Calu3 (cell line): ENCODE measurements at places on chromosomes 7 and 10. TPM values are rescaled to one million over a fixed set of nuclear protein-coding genes. Genes with fewer than 3 reads are reported as not detected.

GRCh38 chr10:61406736-61407135, 46.4 kb downstream of the TMEM26 start:
- H3K4me3 ChIP-seq = no peak overlapping the region
- H3K27ac ChIP-seq = no peak overlapping the region
- no peaks in the 10 kb centered on the region for H3K36me3 ChIP-seq
- no peaks in the 10 kb centered on the region for H3K27me3 ChIP-seq
- DNase-seq = no peak
- no peaks in the 10 kb centered on the region for H3K4me1 ChIP-seq

DNA sequence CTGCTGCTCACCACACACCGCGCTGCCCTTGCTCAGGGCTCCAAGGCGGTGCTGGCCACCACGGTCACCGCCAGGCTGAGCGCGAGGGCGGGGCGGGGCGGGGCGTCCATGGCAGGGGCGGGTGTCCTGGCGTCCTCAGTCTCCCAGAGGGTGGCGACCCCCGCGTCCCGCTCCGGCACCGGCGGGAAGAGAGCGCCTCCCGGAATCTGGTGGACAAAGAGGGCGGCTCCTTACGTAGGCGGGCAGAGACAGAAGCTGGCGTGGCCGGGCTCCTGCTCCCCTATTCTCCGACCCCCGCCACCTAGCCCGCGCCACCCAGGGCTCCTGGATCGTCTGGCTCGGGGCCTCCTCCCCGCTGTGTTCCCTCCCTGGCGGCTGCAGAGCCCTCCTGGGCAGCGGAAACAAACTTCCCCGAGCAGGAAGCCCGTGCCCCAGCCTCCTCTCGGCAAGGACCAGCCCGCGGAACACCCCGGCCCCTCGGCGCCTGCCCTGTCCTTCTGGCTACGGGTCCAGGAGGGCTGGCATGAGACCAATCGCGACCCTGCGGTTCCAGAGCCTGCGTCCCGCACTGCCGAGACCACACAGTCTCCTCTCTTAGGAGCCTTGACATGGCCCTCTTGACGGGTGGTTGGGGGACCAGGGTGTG, 133.8 kb upstream of the ZNF92 start:
- H3K27me3 ChIP-seq = peaks cover 14% of the 10 kb centered on the region
- no peak overlapping the region for H3K27ac ChIP-seq
- peak; percentile 50 for DNase-seq
- H3K4me3 ChIP-seq = peak overlapping the region; percentile 66
- H3K36me3 ChIP-seq = peaks cover 4% of the 10 kb centered on the region

- no peak overlapping the region for H3K4me3 ChIP-seq
- H3K4me1 ChIP-seq = no peaks in the 10 kb centered on the region
- DNase-seq = no peak
Observed at GRCh38 chr10:87991946-87992345, 128.5 kb downstream of the PTEN start.

GRCh38 chr10:42888504-42889095, 106.0 kb downstream of the BMS1 start:
- H3K4me1 ChIP-seq = no peaks in the 10 kb centered on the region
- no peak overlapping the region for H3K27ac ChIP-seq
- H3K36me3 ChIP-seq = no peaks in the 10 kb centered on the region
- H3K4me3 ChIP-seq = no peak overlapping the region
- no peak for DNase-seq

GRCh38 chr10:124928545-124928944, 13.4 kb upstream of the ZRANB1 start:
- DNase-seq = no peak
- H3K27me3 ChIP-seq = no peaks in the 10 kb centered on the region
- H3K36me3 ChIP-seq = peaks cover 9% of the 10 kb centered on the region
- no peak overlapping the region for H3K4me3 ChIP-seq
- H3K4me1 ChIP-seq = no peaks in the 10 kb centered on the region

- H3K4me3 ChIP-seq = no peak overlapping the region
- peaks cover 26% of the 10 kb centered on the region for H3K4me1 ChIP-seq
- no peaks in the 10 kb centered on the region for H3K27me3 ChIP-seq
- peaks cover 6% of the 10 kb centered on the region for H3K36me3 ChIP-seq
- H3K27ac ChIP-seq = no peak overlapping the region
Observed at GRCh38 chr10:121526135-121526790, 72.0 kb downstream of the FGFR2 start.

The GBX1 gene
- total RNA-seq = not detected in 2 replicates
